ENCODE measurements at places on chromosomes 2 and 18. TPM values are rescaled to one million over a fixed set of nuclear protein-coding genes. Genes with fewer than 3 reads are reported as not detected.

DNA sequence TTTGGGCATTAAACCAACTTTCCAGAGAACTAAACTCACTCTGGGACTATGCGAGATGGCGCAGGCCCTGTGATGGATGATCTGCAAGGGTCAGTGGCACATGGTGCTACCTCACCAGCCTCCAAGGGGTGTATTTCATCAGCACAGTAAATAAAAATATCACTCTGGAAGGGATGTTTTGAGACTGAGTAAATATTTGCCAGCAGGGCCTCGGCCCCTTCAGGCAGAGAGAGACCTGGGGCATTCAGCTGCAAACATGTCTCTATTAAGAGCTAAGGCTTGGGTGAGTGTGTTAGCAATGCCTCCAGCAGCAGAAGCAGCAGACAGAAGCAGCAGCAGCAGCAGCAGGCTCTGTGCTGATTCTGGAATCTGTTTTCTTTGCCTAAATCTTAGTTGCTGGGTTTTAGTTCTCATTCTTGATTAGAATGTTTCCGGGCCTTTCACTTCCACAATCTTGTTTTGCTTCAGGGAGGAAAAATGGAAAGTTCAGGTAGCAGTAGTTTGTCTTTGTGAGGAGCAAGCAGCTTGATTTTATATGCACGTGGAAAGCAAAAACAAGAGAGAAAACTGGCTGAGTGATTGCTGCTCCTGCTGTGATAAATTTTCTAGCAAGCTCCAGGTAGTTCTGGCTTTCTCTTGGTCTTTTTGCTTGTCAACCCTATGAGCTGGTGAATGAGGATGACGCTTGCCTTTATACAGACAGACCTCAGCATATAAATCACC, 18.6 kb downstream of the ADCYAP1 start:
- no peak for DNase-seq

DNA sequence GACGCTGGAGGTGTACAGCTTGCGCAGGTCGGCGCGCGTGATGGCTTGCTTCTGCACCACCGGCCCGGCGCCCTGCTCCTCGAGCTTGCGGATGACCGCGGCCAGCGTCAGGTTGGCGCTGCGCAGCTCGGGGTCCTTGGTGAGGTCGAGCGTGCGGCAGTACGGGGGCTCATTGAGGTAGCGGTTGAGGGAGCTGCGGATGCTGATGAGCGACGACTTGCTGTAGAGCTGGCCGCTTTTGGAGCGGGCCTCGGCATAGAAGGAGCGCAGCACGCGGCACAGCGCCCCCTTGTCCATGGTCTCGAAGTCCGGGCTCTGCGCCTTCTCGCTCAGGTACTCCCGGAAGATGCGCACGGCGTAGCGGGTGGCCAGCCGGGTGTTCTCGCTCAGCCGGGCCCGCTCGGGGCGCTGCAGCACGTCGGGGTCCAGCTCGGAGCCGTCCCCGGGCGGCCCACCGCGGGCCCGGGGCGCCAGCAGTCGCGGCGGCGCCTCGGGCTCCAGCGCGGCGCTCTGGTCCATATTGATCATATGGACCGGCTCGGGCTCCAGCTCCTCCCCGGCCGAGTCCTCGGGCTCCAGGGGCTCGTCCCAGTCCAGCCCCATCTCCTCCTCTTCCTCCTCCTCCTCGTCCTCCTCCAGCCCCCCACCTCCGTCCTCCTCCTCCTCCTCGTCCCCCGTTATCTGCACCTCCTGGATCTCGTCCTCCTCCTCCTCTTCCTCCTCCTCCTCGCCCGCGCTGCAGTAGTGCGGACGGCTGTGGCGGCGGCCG, 523 bp downstream of the KCTD1 start:
- no peak for DNase-seq

GRCh38 chr2:167965907-167966761, 281.3 kb downstream of the STK39 start:
- DNase-seq, result no peak

GRCh38 chr2:11389551-11390398, 45.3 kb upstream of the ROCK2 start:
- no peak for DNase-seq

DNA sequence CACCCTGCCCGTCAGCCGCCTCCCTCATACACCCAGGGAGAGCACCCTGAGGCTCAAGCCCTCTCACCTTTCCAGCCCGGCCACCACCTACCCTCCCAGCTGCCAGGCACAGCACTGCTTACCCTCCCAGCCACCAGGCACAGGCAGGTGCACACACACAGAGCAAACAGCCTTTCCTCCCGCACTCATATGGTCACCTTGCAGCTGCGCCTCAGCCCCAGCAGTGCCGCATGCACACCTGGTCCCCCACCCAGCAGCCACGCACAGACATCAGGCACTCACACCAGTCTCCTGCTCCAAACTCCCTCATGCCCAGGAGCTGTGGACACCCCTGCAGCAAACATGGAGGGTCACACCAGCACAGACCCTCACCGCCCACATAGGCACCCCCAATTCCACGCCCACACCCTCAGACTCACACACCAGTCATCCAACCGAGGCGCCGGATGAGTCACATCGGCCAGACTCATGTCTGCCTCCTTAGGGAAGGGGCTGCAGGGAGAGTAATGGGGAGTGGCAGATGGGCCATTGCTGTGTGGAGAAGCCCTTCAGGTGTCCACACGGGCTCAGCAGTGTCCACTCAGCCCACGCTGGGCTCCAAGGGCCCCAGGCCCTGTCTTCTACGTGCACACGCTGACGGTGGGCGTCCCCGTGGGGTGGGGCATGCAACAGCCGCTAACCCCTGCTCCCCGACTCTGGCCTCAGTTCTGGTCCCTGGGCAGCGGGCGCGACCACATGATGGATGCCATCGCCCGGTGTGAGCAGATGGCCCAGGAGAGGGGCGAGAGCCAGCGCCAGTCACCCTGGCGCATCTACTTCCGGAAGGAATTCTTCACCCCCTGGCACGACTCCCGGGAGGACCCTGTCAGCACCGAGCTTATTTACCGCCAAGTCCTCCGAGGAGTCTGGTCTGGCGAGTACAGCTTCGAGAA, 22.3 kb upstream of the GPR17 start:
- DNase-seq, result no peak

DNA sequence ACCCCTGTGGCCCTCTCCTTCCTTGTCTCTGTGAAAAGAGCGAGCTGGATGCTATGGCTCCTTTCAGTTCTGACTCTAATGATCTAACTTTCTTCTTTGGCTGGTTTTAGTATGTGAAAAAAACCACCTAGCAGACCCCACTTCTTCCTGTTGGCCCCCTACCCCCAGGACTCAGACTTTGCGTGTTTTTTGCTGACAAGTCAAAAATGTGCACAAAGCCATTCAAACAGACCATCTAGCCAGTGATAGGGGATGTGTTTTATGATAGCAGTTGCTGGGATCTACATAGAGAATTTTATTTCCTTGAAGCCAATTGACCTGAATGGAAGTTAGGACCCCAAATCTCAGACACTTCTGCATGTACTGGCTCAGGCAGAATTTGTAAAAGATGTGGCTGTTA, 49.1 kb downstream of the MFSD6 start:
- no peak for DNase-seq

GRCh38 chr18:24766376-24766775, 305.9 kb downstream of the HRH4 start:
- DNase-seq, result no peak

DNA sequence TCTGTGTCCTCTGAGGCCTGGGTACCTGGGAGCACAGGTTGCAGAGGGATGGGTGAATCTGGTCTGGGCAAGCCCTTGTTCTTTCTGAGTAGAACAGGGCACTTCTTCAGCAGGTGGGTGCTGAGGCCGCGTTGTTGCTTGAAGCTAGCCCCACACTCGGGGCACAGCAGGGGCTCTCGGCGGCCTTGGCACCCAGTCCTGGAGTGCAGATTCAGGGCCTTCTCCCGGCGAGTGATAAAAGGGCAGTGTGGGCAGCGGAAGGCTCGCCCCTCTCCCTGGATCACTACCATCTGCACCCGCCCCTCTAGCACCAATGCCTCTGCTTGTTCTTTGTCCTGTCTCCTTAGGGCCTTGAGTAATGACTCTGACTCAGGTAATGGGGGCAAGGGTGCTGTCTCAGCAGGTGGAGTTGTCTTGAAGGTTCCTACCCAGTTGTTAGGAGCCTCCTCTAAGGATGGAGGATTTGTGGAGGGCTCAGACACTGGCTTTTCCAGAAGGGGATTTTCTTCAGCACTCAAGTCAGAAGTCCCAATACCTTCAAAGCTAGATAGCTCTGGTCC, 15.6 kb downstream of the ZNF142 start:
- DNase-seq, result no peak

- DNase-seq, result no peak
These were observed 57.1 kb downstream of the SLC16A14 start for GRCh38 chr2:230011617-230012016.

DNA sequence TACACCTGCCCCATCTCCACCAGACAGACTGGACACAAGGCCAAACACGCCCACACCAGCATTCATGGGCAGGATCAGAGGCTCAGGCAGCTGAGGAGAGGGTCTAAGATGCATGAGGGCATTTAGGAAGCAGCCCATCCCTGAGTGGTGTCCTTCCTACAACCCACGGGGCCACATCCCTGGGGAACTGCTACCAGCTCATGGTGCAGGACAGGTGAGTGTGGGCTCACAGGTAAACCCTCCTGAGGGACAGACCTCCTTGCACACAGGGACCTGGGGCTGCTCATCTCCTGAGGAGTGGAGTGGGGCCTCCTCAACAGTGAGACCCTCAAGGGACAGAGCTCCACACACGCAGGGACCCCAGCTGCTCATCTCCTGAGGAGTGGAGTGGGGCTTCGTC, 14.6 kb downstream of the PARD6G start:
- DNase-seq, result no peak

GRCh38 chr2:241413929-241414580, 58.0 kb downstream of the FARP2 start:
- DNase-seq, result no peak

- no peak for DNase-seq
These were observed 274.5 kb downstream of the TMX3 start for GRCh38 chr18:68440433-68440832.

GRCh38 chr18:21991886-21992285, 177.5 kb upstream of the GATA6 start:
- DNase-seq, result no peak

DNA sequence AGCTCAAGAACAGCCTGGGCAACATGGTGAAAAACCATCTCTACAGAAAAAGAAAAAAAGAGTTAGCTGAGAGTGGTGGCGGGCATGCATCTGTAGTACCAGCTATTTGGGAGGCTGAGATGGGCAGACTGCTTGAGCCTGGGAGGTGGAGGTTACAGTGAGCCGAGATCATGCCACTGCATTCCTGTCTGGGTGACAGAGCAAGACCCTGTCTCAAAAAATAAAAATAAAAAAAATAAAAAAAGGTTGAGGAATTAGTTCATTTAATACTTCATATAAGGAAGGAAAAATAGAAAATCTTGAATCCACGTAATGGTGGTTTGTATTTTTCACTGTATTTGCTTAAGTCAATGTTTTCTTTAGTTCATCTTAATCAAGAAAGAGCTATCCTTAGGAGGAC, 241.7 kb downstream of the TGIF1 start:
- DNase-seq, result peak; percentile 68

DNA sequence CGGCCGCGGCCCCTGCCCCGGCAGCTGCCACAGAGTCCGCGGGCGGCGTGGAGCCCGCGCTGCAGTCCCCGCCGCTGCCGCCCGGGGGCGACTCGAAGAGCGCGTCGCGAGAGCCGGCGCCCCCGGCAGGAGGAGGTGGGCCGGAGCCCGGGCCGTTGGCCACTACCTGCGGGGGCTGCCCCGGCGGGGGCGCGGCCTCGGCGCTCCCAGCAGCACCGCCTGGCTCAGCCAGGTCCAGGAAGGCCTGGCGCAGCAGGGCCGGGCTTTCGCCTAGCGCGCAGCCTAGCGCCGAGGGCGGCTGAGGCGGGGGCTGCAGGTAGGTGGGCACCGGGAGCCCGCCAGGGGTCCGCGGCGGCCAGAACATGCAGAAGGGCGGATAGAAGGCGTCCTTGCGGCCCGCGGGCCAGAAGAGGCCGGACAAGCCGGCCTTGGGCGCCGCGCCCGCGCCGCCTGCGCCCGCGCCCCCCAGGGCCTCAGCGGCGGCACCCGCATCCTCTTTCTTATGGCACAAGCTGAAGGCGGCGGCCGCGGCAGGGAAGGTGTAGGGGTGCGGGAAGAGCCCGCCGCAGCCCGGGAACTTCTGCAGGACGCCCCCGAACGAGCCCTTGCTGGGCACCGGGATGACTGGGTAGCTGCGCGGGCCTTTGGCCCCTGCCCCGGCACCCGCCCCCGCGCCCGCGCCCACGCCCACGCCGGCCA, 3.9 kb downstream of the SKOR2 start:
- DNase-seq, result no peak

GRCh38 chr2:147173798-147174197, 671.0 kb upstream of the ACVR2A start:
- DNase-seq, result no peak

- DNase-seq, result no peak
These were observed 65.3 kb downstream of the MTCL1 start for GRCh38 chr18:8770657-8771056.

Gene CHRNG
- total RNA-seq, result not detected

Gene ITGA6
- 46.5 TPM for total RNA-seq

Gene CNGA3
- 8.0 TPM for total RNA-seq

Gene TPO
- 8.4 TPM for total RNA-seq

Gene TOGARAM2
- 0.99 TPM for total RNA-seq

Gene PLEK
- 5.8 TPM for total RNA-seq

Gene MERTK
- total RNA-seq, result 19.9 TPM

Measured in esophagus muscularis mucosa (tissue), 4 donors.